ENCODE measurements at places on chromosomes 3 and 15.

DNA sequence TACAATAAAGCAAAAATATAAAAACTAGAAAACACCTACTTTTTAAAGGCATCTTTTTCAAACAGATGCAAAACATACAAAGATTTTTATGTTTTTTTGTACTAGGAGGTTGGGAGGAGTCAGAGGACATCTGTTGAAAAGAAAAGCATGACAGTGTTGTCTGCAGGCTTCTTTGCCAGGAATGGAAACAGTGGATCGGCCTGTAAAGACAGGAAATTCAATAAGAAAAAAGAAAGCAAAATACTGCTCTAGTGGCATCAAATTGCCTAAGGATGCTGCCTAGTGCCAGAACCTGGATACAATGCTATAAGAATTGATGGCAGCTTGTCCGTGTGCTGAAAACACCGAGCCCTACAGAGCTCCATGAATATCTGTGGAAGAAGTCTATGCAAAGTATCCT, 69.9 kb downstream of the TBC1D5 start:
- peak; percentile 19 for DNase-seq

DNA sequence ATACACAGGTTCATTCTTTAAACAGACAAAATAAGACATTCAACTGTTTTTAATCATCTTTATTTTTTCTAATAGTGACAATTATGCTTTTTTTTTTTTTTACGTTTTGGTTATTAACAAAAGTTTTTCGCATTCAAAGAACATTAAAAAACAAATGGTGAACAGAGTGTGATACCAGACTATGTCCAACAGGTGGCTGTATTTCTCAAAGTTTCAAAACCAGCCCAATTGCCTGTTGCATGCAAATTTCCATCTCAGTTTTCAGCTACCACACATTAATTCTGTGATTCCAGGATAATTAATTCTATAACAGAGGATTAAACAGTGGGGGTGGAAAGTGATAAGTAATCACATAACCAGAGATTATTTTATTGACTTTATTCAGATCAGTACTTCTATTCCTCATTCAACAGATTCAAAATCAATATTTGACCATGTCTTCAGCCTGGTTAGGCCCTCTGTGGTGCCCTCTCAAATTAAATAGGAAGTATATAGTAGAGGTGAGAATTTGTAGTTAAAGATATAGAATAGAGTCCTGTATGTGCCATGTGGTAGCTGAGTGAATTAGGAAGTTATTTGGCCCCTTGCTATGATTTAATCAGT, 122.2 kb upstream of the DCBLD2 start:
- peak; percentile 8 for DNase-seq

- DNase-seq, result no peak
These were observed 945.1 kb downstream of the OTOL1 start for GRCh38 chr3:162441716-162442115.

DNA sequence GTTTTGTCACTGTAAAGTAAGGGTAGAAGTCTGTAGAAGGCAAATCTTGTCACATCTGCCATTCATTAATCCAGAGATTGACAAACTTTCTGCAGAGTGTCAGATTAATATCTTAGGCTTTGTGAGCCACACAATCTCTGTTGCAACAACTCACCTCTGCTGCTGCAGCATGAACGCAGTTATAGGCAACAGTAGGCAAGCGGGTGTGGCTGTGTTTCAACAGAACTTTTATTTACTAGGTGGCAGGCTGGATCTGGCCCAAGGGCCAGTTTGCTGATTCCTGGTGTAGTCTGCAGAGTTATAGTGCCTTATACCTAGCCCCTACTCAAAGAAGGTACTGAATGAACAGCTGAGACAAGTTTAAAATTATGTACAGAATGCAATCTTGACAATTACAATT, 396.7 kb downstream of the FOXP1 start:
- DNase-seq, result no peak

DNA sequence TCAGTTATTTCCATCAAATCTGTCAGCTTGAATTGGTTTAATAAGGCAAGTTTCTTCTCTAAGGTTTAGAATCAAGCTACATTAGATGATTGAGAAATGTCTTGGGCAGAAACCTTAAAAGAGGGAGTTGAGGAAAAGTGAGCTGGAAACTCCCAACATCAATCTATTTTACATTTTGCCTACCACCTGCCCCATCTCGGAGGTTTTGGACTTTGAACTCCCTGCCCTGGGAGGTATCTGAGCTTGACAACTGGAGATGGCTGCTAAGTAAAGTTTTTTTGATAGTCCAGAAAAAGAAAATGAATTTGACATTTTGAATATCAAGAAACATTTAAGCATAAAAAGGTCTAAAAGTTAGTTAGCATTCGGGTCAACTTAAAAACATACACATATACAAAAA, 234.2 kb downstream of the NFKBIZ start:
- DNase-seq, result no peak

- no peak for DNase-seq
These were observed 2.0 kb downstream of the RASGRF1 start for GRCh38 chr15:79088426-79089205.

DNA sequence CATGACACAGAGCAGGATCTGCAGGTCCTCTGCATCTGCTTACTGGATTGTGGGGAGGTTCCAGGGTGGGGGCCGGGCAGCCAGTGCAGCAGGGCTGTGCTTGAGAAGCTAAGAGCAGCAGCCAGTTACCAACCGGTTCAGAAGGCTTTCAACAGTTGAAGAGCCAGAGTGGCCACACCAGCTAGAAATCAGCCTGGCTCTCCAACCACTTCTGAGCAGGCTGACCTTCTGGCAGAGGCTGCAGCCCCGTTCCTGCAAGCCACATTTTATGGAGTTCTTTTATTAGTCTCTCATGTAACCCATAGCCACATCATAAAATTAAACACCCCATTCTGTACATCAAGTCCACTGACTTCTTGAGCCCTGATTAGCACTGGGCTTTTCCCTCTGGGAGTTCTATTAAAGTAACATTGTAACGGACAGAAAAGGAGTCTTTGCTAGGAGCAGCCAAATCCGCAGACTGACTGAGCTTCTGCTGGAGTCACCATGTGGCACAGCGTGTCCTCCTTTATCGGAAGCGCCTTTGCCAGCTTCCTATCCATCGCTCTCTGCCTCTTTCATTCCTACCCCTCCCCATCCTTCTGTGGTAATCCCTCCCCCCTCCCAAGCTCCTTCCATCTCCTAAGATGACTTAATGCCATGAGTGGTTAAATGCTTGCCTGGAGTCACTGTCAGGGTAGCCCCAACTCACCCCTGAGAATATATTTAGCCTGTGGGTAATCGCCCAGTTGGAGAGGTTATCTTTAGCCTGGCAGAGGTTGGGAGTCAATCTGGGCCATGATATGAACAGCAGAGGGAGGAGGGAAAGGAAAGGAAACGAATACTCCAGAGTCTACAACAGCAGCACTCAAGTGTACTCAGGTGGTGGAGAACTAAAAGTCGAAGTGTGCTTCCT, 138.5 kb upstream of the HES1 start:
- no peak for DNase-seq

GRCh38 chr3:9059489-9060400, 96.5 kb upstream of the RAD18 start:
- no peak for DNase-seq

- DNase-seq, result no peak
These were observed 147.4 kb downstream of the ERC2 start for GRCh38 chr3:56320883-56321282.

DNA sequence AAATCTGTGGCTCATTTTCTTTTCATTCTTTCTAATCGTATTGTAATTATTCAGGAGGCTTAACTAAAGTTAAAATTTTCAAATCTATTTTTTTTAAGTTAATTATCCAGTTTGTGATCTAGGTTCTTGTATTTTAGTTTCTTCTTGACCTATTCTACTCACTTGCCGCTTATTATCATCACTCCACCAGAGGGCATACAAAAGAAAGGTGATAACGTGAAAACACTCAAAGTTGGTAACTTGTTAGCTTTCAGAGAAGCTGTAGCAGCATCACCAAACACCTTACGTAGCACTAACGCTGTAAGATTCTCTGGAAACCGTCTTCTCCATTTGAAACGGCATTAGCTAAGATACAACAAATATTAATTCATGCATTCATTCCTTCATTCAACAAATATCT, 4.8 kb downstream of the GNB4 start:
- no peak for DNase-seq

- DNase-seq, result no peak
These were observed 18.5 kb upstream of the EID1 start for GRCh38 chr15:48859426-48859825.

DNA sequence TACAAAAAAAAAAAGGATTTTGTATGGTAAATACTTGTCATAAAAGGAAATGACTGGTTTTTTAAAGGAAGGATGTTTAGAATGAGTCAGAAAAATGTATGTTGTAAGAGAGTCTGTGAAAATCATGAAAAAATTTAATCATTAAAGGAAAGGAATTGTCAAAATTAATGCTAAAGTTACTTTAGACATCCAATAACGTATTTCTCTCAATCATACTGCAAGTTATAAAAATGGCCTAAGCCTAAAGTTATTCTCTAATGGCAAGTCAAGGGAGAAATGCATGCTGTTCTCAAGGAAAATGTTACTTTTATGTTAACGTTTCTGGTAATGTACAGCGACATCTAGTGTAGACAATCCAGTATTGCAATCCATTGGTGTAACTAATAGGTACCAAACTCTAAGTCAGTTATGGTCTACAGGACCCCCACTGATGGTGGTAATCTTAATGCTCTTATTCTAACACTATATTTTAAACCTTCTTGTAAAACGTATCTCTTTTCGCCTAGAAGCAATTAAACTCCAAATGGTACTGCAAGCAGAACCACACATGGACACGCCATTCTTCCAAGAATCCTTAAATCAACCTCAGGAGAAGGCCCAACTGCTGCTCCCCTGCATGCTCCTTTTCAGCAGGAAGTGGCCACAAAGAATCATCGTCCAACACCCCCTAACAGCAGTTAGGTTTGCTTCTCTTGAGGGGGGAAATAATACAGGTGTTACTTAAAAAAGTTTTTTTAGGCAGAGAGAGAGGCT, 35.2 kb downstream of the NCEH1 start:
- DNase-seq, result no peak

DNA sequence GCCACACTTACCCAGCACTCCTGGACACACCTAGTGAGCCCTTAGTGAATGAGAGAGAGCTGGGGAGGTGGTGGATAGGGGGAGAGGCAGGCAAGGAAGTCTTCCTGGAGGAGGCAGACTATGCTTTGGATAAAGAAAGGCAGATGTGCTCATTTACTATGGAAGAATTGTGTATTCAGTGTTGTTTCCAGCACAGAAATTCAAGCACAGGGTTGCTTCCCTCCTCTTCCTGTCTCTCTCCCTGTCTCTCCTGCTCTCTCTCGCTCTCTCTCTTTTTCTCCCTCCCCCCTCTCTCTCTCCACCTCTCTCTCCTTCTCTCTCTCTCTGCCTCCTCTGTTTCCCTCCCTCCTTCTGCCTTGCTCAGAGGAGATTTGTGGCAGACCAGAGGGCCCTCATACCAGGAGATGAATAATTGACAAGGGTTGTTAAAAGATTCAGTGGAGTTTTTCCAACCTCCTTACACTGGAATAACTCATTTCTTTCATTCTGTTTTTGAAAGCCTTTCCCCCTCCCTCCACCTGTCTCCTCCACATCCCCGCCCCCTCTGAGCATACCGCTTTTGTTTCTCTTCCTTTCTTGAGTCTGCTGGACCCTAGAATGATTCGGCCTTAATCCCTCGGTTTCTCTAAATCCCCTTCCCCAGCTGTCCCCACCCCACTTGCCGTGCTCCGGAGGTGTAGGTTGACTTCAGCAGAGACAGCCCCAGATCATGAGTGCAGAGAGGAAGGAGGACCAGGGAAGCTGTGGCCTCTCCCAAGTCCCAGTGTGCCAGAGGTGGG, 65.6 kb downstream of the CCDC33 start:
- no peak for DNase-seq

GRCh38 chr15:83436513-83437158, 10.5 kb upstream of the SH3GL3 start:
- DNase-seq, result peak; percentile 41

- DNase-seq, result no peak
These were observed 2.7 kb downstream of the AP2M1 start for GRCh38 chr3:184177331-184177731.

- no peak for DNase-seq
These were observed 75.7 kb downstream of the SMAD6 start for GRCh38 chr15:66777596-66778313.

DNA sequence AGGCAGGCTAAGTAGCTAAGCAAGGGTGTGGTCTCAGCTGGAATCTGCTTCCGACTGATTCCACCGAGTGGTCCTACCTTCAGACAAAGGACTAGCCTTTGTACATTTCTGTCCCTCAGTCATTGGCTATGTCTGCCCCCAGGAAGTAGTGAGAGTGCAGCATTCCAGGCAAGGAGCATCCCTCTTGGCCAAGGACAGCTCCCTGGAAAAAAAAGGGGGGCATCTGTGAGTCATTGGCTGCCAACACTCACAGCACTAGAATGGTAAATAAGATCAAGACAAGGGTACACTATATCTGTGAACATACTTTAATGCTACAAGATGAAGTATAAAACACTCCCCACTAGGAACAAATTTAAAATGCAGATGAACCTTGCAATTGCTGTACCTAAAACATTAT, 66.8 kb downstream of the STAC start:
- no peak for DNase-seq

DNA sequence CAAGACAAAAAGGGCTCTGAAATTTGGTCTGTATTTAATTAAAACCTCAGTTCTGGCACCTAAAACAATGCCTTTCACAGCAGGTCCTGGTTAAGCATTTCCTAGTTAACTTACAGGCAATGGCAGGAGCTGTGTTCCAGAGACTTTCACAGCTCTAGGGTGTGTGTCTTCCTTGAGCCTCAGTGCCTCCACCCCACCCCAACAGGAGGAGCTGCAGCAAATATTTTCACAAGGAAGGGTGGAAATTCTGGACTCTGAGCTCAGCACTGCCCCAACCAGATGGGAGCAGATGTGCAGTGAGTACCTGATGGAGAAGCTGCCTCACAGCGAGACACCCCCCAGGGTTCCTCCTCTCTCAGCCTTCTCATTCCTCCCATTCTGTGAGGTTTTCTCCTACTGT, 106.3 kb upstream of the SPATA12 start:
- DNase-seq, result no peak

- no peak for DNase-seq
These were observed 5.2 kb downstream of the ANXA2 start for GRCh38 chr15:60392601-60392985.

- no peak for DNase-seq
These were observed 415.9 kb upstream of the MDFIC2 start for GRCh38 chr3:70728311-70728710.

GRCh38 chr15:88954431-88955277, 41.5 kb upstream of the MFGE8 start:
- peak; percentile 76 for DNase-seq

DNA sequence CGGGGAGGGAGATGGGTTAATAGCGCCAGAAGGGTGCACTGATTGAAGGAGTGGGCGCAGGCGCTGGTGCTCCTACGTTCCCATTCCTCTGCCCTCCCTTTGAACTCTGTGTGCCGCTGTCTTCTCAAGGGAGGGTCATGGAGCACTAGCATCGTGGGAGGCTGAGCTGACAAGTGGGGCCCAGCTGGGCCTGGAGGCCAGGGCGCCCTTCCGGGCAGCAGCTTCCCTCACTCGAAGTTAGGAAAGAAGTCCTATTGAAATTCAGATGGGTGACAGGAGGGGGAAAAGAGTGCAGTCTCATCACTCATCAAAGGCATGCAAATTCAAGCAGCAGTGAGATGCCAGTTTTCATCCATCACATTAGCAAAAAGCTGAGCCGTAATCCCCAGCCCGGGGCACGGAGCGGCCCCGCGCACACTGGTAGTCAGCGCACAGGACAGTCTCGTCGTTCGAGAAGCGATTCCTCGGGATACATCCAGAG, 128.2 kb downstream of the LRRK1 start:
- DNase-seq, result peak; percentile 13

- DNase-seq, result no peak
These were observed 53.3 kb downstream of the B3GALNT1 start for GRCh38 chr3:161051856-161052255.

Measured in putamen (tissue), 1 donor.